RPMI7951 (cell line): ENCODE measurements at places on chromosomes 7 and 10.
A peak's percentile ranks its signal among the peaks of the same experiment; 100 is the strongest.

- peak; percentile 96 for DNase-seq
These were observed 9.5 kb upstream of the ADAM12 start for GRCh38 chr10:126397640-126398382.

DNA sequence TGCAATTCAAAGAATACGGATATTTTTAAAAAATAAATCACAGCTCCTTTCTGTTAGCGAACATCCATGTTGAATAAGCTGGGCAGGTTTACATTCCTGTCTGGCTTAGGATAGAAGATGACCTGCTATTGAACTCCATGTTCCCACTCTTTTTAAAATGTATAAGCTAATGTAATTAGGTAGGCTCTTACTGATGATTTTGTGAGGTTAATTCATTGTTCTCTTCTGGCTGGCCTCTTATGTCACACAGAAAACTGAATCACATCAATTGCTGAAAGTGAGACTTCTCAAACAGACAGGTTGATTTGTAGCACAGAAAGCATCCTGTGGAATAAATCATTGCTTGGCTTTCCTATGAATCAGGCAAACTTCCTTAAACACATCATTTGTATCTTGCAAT, 24.2 kb downstream of the HGF start:
- DNase-seq, result no peak

- no peak for DNase-seq
These were observed 9.3 kb upstream of the PDE1C start for GRCh38 chr7:32079510-32079909.

GRCh38 chr7:71753956-71754664, 622.2 kb downstream of the GALNT17 start:
- no peak for DNase-seq

DNA sequence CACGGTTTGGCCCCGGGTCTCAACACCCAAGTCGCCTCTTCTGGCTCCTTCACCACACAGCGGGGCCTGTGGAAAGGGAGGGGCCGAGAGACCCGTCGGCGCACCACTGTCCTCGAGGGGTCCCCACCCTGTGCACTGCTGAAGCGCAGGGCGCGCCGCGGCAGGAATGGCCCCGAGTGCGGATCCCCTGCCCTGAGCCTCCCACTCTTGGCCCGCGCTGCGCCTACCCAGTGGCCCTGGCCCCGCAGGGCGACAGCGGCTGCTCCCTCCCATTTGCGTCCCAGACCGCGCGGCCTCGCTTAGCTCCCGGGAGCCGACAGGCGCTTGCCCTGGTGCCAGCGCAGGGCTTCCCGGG, 2.1 kb upstream of the SFMBT2 start:
- DNase-seq, result no peak
